Heart left ventricle (tissue), 16 donors: ENCODE measurements at places on chromosomes 7 and 10.

DNA sequence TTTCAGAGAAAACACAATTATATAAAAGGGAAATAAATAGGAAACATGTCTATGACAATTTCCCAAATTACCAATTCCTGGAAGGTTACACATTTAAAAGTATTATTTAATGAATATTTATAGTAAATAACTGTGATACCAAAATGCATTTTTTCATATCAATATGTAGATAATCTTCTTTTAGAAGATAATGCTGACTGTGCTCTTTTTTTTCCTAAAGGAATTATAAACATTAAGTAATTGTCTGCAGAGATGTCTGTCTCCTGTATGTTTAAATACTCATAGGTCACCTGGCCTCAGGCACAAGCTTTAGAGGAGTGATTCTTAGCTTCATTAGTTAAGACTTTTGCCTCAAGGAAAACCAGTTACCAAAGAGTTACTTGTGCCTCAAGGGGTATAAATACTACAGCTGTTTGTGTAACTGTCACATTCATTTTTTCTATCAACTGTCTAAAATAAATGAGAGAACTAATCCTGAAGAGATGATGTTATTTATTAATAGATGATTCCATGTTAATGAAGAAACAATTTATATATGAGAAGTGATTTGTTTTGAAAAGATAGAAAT lies 77.1 kb downstream of the DNAJC1 start:
- no peak overlapping the region for H3K4me3 ChIP-seq
- peaks cover 7% of the 10 kb centered on the region for H3K4me1 ChIP-seq
- no peaks in the 10 kb centered on the region for H3K27me3 ChIP-seq

DNA sequence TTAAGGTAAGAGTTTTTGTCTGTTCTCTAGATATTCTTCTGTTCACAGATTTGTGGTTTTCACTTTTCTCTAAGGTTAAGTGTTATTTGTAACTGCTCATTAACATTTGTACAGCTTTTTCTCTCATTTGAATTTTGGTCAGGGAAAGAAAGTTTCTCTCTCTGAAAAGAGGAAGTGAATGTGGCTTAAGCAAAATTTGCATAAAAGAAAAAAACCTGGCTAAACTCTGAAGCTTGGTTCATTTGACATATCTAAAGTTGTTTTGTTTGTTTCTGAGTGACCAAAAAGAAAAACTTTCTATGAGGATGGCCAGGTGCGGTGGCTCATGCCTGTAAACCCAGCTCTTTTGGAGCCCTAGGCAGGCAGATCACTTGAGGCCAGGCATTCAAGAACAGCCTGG lies 22.0 kb upstream of the SLC26A4 start:
- H3K27me3 ChIP-seq, result no peaks in the 10 kb centered on the region
- no peak overlapping the region for H3K27ac ChIP-seq
- no peak for DNase-seq

DNA sequence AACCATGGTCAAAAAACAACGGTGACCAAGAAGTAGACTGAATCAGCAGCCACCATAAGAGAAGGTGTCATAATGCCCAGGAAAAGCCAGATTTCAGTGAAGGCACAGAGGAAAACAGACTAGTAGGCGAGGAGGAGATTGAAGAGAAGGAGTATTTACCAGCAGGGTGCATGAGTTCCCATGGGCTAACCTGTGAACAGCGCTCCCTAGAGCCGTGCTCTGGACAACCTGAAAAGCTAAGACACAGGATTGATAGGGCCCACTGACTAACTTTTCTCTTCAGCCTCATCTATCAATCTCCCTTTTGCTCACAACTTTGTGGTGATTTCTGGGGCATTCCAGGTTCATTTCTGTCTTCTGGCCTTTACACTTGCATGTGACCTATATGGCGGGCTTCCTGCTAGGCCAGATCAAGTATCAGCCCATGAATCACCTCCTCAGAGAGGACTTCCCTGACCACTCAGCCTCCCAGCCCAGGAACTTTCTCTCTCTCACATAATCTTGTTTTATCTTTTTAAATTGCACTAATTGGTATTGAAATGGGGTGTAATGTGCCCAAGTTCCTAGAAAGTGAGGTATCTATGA lies 12.8 kb downstream of the ANKRD22 start:
- no peaks in the 10 kb centered on the region for H3K36me3 ChIP-seq
- no peak overlapping the region for H3K27ac ChIP-seq
- no peak overlapping the region for H3K4me3 ChIP-seq
- no peaks in the 10 kb centered on the region for H3K4me1 ChIP-seq

DNA sequence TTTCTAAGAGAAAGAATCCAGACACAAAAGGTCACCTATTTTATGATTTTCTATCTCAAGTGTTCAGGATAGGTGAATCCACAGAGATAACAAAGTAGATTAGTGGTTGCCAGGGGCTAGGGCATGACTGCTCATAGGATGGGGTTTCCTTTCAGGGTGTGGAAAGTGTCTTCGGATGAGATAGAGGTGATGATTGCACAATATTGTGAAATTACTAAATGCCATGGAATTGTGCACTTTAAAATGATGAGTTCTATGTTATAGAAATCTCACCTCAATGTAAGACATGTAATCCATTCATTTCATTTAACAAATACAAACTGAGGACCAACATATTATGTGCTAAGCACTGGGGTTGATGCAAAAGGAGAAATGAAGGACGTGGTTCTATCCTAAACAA lies 76.4 kb upstream of the GALNT17 start:
- no peak overlapping the region for H3K4me3 ChIP-seq
- DNase-seq, result no peak
- no peaks in the 10 kb centered on the region for H3K36me3 ChIP-seq
- H3K27me3 ChIP-seq, result no peaks in the 10 kb centered on the region

DNA sequence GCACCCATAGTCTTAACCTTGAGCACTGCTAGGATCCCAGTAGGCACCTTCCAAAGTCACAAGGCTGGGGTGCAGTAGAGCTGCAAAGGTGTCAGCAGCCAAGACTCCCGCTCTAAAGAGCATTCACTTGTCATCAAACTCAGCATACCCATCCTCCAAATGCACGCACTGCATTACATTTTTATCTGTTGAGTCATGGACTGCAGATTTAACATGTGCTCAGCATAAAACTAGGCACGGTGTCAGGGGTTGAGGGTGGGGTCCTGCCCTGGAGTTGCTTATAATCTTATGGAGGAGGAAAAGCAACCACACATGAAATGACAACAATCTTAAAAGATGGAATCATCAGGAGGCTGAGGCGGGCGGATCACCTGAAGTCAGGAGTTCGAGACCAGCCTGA lies 102.6 kb downstream of the PARP12 start:
- DNase-seq, result no peak
- peaks cover 53% of the 10 kb centered on the region for H3K36me3 ChIP-seq
- H3K4me3 ChIP-seq, result no peak overlapping the region
- H3K4me1 ChIP-seq, result no peaks in the 10 kb centered on the region
- no peaks in the 10 kb centered on the region for H3K27me3 ChIP-seq
- no peak overlapping the region for H3K27ac ChIP-seq
